PC-9 (cell line): ENCODE measurements at places on chromosomes 2 and 18.

GRCh38 chr2:41966920-41967319 is 80.9 kb upstream of the PKDCC start:
- H3K4me3 ChIP-seq = no peak overlapping the region
- H3K4me1 ChIP-seq = peaks cover 40% of the 10 kb centered on the region
- H3K36me3 ChIP-seq = no peaks in the 10 kb centered on the region
- peak; percentile 50 for DNase-seq
- H3K27me3 ChIP-seq = no peaks in the 10 kb centered on the region

DNA sequence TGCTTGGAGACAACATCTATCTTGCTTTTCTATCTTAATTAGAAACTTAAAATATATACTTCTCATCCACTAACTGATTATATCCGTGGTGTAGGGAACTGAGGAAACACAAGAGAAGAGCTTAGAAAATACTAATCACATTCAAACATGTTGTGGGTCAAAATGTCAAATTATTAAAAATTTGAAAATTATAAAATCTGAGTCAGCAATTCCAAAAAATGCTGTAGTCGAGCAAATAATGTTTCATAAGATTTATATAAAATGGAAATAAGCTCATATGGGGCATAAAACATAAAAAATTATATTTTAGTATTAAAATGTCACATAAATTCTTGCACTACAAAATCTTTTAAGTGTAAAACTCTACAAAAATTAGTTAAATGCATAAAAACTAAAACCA is 29.2 kb downstream of the SF3B1 start:
- H3K27me3 ChIP-seq = no peaks in the 10 kb centered on the region
- peaks cover 72% of the 10 kb centered on the region for H3K36me3 ChIP-seq
- H3K27ac ChIP-seq = no peak overlapping the region
- no peak overlapping the region for H3K4me3 ChIP-seq
- H3K4me1 ChIP-seq = no peaks in the 10 kb centered on the region

- no peak overlapping the region for H3K4me3 ChIP-seq
- H3K27me3 ChIP-seq = no peaks in the 10 kb centered on the region
- no peak overlapping the region for H3K27ac ChIP-seq
- no peaks in the 10 kb centered on the region for H3K4me1 ChIP-seq
These were observed 824.3 kb upstream of the ZEB2 start for GRCh38 chr2:145344076-145344724.

GRCh38 chr18:44054514-44054913 is 626.2 kb upstream of the SETBP1 start:
- H3K4me1 ChIP-seq = no peaks in the 10 kb centered on the region
- H3K4me3 ChIP-seq = no peak overlapping the region
- H3K27ac ChIP-seq = no peak overlapping the region
- no peaks in the 10 kb centered on the region for H3K27me3 ChIP-seq

GRCh38 chr2:33469238-33469637 is 7.2 kb upstream of the RASGRP3 start:
- H3K27me3 ChIP-seq = no peaks in the 10 kb centered on the region
- DNase-seq = no peak
- no peak overlapping the region for H3K4me3 ChIP-seq
- H3K4me1 ChIP-seq = no peaks in the 10 kb centered on the region
- H3K36me3 ChIP-seq = no peaks in the 10 kb centered on the region

GRCh38 chr2:24912523-24912922 is 7.5 kb downstream of the ADCY3 start:
- H3K4me3 ChIP-seq = no peak overlapping the region
- no peaks in the 10 kb centered on the region for H3K4me1 ChIP-seq
- DNase-seq = no peak
- H3K27me3 ChIP-seq = no peaks in the 10 kb centered on the region

DNA sequence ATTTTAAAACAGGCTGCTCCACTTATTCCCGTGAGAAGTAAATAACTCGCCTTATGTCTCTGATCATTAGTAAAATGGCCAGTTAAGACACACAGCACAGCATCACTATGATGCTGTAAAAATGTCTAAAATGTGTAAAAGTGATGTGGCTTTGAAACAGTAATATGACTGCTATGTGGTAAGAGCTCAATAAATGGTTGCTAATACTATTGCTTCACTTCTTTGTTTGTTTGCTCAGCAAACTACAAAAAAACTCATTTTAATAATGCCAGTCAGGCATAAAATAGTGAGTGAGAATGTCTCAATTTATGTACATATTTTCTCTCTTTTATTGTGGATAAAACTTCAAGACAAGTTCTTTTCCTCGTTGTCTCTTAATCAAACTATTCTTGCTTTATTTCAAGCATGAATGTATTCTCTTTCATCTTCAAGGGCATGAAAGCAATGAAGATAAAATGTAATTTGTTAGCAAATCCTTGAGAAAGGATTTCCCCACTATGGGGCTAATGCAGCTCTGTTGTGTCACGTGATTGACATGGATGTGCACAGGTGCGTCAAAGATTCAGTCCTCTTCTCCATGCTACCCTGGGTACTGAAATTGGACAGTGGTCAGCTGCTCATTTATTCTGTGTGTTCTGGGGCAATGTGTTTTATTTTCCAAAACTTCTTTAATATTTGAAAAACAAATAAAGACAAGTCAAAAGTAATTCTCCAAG is 387.2 kb downstream of the TRIB2 start:
- H3K27me3 ChIP-seq = no peaks in the 10 kb centered on the region
- no peaks in the 10 kb centered on the region for H3K36me3 ChIP-seq
- DNase-seq = no peak
- no peak overlapping the region for H3K27ac ChIP-seq
- H3K4me3 ChIP-seq = no peak overlapping the region

DNA sequence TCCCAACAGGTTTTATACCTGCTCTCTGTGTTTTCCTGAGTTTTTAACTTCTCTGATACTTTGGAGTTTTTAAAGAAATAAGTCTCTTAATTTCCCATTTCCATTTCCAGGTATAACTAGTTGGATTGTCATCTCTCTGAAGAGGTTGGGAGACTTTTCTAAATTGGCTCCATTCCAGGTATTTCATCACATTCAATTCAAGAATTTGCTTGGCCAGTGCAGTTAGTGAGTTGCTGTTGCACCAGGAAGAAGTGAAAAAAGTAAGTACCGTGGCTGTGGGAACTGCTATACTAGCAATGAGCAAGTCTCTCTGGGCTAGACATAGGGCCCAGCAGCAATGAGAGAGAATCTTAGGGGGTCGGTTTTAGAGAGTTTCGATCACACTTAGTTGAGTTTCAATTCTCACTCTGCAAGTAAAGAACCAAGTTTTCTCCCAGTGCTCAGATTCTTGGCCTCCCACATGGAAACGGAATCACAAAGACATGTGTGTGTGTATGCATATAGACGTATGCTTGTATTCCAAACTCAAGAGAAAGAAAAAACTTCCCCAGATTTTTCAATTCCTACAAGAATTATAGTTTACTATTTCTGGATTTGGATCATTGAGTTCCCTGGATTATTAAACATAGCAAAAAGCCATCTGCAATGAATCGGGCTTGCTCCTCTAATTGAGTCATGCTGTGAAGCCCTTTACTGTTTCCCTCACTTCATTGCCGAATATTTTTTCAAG is 894.4 kb downstream of the BCL11A start:
- no peak overlapping the region for H3K27ac ChIP-seq
- no peaks in the 10 kb centered on the region for H3K36me3 ChIP-seq
- H3K4me1 ChIP-seq = no peaks in the 10 kb centered on the region

DNA sequence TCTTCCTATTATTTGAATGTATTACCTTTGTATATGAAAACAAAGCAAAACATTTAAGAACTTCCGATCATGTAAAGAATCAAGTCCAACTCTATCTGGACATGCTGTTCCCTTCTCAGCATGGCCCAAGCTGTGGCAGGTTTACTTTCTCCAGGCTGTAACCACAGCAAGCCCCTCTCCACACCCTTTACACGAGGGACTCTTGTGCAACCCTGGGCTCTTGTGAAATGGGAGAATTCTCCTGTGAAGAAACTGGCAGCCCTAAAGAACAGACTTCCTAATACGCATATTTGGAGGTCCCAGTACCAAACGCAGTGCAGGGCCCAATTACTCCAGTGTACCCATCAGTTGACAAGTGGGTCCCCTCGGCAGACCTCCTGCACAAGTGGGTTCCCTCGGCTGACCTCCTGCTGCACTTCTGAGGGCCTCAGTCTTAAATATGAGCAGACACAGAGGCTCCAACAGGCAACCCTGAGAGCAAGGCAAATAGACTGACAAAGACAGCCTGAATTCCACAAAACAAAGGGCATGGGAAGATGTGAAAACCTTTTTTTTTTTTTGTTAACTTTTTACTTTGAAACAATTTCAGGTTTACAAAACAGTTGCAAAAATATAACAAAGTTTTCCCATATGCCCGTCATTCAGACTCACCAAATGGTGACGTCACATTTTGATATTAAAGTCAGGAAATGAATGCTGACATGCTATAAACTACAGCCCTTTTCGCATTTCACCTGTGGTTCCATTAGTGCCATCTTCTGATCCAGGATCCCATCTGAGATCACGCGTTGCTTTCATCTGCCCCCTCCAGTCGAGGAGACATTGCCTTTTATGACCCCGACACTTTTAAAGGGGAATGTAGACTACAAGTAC is 78.2 kb downstream of the FBXO15 start:
- DNase-seq = no peak
- H3K27ac ChIP-seq = no peak overlapping the region
- H3K4me3 ChIP-seq = no peak overlapping the region
- H3K36me3 ChIP-seq = no peaks in the 10 kb centered on the region
- peaks cover 40% of the 10 kb centered on the region; the same call in 1 of the 2 replicates for H3K27me3 ChIP-seq

DNA sequence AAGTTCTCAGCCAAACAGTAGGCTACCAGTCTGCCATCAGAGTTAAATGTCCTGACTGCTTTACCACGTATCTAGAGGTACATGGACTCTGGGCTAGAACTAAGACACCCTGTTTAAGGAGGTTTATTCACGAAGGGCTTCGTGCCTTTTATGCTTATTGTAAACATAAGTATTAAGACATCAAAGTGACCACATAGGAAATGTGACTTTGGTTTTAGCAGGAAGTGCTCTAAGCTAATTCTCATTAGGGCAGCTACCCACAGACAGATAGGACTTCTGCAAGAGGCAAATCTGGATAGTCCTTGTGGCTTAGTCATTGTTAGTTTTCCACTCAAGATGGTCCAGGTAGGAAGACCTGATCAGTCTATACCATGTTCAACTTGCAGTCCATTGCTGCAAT is 233.3 kb upstream of the MGAT5 start:
- H3K4me1 ChIP-seq = no peaks in the 10 kb centered on the region
- H3K4me3 ChIP-seq = no peak overlapping the region
- no peaks in the 10 kb centered on the region for H3K36me3 ChIP-seq
- DNase-seq = no peak
- H3K27ac ChIP-seq = no peak overlapping the region

GRCh38 chr2:102114290-102114721 is 28.2 kb upstream of the IL1R1 start:
- H3K27me3 ChIP-seq = no peaks in the 10 kb centered on the region
- no peak overlapping the region for H3K27ac ChIP-seq
- H3K4me3 ChIP-seq = no peak overlapping the region
- H3K4me1 ChIP-seq = no peaks in the 10 kb centered on the region

GRCh38 chr2:71238089-71238488 is 11.2 kb upstream of the PAIP2B start:
- no peaks in the 10 kb centered on the region for H3K4me1 ChIP-seq
- no peak overlapping the region for H3K4me3 ChIP-seq
- H3K36me3 ChIP-seq = no peaks in the 10 kb centered on the region
- no peak for DNase-seq
- H3K27me3 ChIP-seq = peaks cover 57% of the 10 kb centered on the region
- no peak overlapping the region for H3K27ac ChIP-seq

GRCh38 chr2:65098741-65099140 is 31.2 kb downstream of the RAB1A start:
- no peaks in the 10 kb centered on the region for H3K4me1 ChIP-seq
- H3K27me3 ChIP-seq = no peaks in the 10 kb centered on the region
- H3K4me3 ChIP-seq = no peak overlapping the region
- no peak overlapping the region for H3K27ac ChIP-seq

DNA sequence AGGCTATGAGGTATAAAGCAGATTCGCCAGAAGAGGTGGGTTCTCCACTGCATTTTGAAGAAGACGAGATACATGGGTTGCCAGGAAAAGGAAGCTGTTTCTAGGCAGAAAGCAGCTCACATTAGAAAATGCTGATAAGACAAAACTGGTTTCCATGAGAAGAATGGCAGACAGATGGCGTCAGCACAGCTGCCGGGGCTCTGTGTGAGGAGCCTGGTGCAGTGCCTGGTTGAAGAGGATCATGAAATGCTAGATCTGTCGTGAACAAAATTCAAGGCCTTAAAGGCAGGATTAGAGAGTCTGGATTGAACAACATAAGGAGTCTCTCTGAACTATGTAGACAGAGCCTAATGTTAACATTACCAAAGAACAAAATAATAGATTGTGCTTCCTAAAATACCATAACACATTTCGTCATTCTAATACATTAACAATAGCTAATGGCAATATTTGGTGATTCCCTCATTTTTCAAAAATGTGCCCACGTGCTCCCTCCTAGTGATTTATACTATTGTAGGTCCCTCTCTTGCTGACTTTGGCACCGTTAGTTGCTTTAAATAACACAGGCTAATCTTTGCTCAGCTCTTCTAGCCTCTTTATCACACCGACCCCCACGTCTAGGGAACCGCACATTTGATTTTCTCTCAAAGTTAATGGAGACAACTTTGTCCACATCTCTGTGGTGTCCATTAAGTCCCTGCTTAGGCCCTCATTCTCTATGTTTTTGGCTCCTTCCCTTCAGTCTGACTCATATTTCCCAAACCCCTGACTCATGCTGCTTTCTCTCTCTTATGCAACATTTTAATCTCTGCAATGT is 38.2 kb downstream of the EFEMP1 start:
- H3K4me3 ChIP-seq = no peak overlapping the region
- H3K36me3 ChIP-seq = no peaks in the 10 kb centered on the region
- H3K4me1 ChIP-seq = peaks cover 14% of the 10 kb centered on the region
- peak overlapping the region; percentile 37 for H3K27ac ChIP-seq
- no peaks in the 10 kb centered on the region for H3K27me3 ChIP-seq

DNA sequence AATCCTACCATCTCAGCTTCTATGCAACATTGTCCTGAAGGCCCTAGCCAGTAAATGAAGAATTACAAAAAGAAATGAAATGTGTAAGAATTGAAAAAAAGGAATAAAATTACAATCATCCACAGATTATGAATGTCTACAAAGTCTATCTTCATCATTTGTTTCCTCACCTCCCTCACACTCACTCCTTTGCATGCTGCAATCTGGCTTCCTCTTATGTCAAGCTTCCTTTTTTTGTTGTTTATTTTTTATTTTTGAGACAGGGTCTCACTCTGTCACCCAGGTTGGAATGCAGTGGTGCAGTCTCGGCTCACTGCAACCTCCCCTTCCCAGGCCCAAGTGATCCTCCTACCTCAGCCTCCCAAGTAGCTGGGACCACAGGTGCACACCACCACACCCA is 129.0 kb downstream of the CABYR start:
- H3K27me3 ChIP-seq = no peaks in the 10 kb centered on the region
- no peak overlapping the region for H3K4me3 ChIP-seq
- H3K4me1 ChIP-seq = peaks cover 27% of the 10 kb centered on the region
- H3K36me3 ChIP-seq = no peaks in the 10 kb centered on the region
